ENCODE measurements at places on chromosomes 3 and 15.

DNA sequence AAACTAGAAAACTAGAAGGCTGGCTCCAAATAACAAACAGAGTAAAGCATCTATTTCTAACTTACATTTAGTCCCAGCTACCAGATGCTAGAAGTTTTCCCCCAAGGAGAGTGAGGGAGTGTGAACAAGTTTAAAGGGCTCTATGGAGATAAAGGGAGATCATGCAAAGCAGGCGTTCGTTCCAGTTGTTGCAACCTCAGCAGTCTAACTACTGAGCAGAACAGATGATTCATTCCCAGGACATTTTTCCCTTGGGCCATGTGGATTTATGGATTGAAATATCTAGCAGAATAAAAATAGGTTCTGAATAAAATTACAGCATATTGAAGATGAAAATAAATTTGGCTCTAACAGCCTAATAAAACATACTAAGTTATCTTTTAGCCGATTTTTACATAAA, 154.8 kb upstream of the TTC14 start:
- no peak for DNase-seq

- DNase-seq, result no peak
Observed at GRCh38 chr15:64930778-64931371, 19.2 kb downstream of the ANKDD1A start.

DNA sequence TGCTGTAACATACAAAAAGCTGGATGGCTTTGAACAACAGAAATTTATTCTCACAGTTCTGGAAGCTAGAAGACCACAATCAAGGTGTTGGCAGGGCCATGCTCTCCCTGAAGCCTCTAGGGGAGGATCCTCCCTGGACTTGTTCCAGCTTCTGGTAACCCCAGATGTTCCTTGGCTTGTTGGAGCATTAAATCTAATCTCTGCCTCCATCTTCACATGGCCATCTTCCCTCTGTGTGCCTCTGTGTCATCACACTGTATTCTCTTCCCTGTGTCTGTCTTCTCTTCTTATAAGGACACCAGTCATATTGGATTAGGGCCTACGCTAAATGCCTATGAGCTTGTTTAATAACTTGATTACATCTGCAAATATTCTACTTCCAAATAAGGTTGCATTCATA, 109.5 kb downstream of the STAG1 start:
- no peak for DNase-seq

DNA sequence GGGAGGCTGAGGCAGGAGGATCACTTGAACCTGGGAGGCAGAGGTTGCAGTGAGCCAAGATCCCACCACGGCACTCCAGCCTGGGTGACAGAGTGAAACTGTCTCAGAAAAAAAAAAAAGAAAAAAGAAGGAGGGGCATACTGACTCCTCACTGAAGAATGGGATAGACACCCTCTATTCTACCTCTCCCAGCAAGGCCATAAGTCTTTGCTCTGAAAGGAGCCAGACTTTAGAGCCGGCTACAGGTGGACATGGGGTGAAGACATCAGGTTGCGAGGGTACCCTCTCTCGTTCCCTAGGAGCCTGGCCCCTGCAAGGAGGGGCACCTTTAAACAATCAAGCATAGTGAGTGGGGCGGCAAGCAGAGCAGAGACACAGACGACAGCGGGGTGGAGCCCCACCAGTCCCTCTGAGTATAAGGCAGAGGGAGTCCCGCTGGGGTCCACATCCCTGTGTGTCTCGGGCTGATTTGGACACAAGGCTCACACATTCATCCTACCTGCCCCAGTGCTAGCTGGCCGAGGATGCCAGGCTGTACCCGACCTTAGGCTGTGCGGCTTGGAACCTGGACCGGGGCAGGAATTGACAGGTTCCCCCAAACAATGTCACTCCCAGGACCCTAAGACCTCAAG, 1.1 kb downstream of the GRAMD2A start:
- no peak for DNase-seq

- DNase-seq, result peak; percentile 1
Observed at GRCh38 chr3:69161587-69162307, 39.4 kb upstream of the LMOD3 start.

DNA sequence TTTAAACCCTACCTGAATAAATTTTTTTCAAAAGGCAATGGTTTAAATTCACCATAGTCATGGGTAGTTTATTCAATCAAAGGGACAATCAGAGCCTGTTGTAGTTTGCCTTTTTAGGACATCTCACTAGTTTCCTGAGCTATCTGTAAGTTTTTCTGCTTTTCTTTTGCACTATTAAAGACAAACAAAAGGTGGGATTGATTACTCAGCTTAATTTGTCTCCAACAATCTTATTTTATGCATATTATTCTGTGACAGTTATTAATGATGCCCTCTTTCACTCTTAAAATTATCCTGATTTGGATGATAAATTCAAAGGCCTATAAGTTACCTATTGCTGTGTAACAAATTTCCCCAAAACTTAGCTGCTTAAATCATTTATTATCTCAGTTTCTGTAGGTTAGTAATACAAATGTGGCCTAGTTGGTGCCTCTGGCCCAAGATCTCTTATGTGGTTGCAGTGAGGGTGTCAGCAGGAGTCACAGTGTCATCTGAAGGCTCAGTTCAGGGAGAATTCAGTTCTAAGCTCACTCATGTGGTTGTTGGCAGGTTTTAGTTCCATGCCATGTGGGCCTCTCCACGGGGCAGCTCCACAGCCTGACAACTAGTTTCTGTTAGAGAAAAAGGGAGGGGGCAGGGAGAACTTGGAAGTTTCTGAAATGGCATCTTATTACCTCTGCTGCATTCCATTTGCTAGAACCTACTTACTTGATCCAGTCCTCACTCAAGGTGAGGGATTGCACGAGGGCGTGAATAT, 16.0 kb downstream of the ARMC8 start:
- no peak for DNase-seq

DNA sequence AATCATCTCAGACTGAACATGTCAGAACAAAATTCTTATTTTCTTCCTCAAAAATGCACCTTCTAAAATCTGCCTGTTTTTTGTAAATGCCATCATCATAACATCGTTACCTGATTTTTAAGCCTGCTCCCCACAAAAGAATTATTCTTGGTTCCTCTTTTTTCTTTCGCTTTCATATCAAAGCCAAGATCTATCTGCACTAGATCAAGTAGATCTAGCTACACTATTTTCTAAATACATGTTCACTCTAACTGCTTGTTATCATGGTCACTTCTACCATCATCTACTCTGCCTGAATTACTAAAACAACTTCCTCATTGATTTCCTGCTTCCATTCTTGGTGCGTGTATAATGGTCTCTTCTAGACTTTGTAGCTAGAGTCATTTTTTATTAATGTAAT, 217.7 kb downstream of the ARPP21 start:
- DNase-seq, result no peak

DNA sequence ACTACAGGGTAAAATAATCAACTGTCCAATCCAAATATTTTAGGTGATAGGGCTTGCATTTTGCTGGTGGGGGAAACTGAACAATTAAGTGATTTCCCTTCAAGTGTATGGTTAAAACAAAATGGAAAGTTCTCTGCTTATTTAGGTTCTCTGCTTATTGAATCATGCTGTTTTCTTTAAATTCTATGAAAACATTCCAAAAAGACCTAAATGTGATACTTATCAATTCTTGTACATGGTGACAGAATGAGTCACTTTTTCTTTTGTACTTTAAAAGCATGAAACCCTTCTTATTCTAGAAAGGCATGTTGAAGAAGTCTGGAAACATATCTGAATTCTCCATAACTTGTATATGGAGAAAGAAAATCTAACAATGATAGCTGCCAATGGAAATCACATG, 192.6 kb downstream of the FMN1 start:
- no peak for DNase-seq

GRCh38 chr3:11784971-11785377, 61.7 kb downstream of the TAMM41 start:
- no peak for DNase-seq

DNA sequence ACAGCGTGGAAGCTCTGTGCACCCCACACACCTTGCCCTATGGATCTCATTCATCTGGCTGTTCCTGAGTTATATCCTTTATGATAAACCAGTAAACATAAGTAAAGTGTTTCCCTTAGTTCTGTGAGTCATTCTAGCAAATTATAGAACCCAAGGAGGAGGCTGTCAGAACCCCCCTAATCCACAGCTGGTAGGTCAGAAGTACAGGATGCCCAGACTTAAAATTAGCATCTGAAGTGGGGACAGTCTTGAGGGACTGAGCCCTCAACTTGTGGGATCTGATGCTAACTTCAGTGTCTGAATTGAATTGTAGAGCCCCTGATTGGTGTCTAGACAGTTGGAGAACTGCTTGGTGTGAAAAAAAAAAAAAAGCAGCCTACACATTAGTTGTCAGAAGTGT, 75.1 kb downstream of the B3GNT5 start:
- no peak for DNase-seq

- DNase-seq, result no peak
Observed at GRCh38 chr15:91258415-91258759, 158.3 kb downstream of the SV2B start.

- no peak for DNase-seq
Observed at GRCh38 chr3:9097495-9097894, 134.2 kb upstream of the RAD18 start.

- DNase-seq, result no peak
Observed at GRCh38 chr15:40106203-40107161, 2.2 kb downstream of the BMF start.

GRCh38 chr15:57356178-57356577, 20.1 kb upstream of the CGNL1 start:
- DNase-seq, result no peak

Measured in NCI-H1694 treated with DMSO at 0.1 percent for 48 hours (cell line).